ENCODE measurements at places on chromosomes 2 and 18. TPM values are rescaled to one million over a fixed set of nuclear protein-coding genes. Genes with fewer than 3 reads are reported as not detected.

- no peaks in the 10 kb centered on the region for H3K27me3 ChIP-seq
- peak overlapping the region; percentile 97 for H3K27ac ChIP-seq
- H3K4me3 ChIP-seq: peak overlapping the region; percentile 97
- H3K4me1 ChIP-seq: peaks cover 10% of the 10 kb centered on the region
- no peak for DNase-seq
Measured at GRCh38 chr2:171524018-171524401, 1.7 kb downstream of the CYBRD1 start.

GRCh38 chr2:239199041-239199768 lies 201.6 kb downstream of the HDAC4 start:
- H3K4me1 ChIP-seq: peaks cover 84% of the 10 kb centered on the region
- peak overlapping the region; percentile 76 for H3K27ac ChIP-seq
- H3K36me3 ChIP-seq: peaks cover 5% of the 10 kb centered on the region
- no peak overlapping the region for H3K4me3 ChIP-seq
- H3K27me3 ChIP-seq: no peaks in the 10 kb centered on the region

DNA sequence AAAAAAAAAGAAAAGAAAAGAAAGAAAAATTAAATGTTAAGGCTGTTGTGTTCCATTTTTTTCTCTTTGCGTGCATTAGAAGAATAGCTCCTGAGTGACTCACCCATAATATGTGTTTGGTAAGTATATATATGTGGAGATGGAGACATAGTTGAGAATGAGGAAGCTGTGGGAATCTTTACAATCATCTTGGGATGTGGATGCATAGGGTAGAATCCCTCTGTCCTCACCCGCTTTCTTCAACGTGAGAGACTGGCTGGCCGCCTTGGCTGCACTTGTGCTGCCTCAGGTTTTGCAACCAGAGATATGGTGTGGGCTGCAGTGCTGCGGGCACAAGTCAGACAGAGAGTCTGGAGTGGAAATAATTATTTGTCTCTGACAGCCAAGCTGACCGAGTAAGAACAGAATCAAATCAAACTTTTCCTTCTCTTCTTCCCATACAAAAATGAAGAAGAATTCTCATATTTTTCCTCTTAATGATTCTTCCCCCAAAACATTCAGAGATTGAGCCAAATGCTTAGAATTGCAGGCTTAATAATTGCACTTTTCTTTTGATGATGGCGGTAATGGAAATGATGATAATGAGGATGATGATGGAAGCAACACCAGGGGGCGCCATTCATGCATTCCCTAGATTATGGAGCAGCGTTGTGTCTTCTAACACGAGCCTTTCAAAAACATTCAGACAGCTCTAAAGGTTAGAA lies 48.5 kb downstream of the SERPINB7 start:
- DNase-seq: peak; percentile 55
- H3K4me3 ChIP-seq: no peak overlapping the region

Gene INHBB
- total RNA-seq: 24.3 TPM

Gene IL37
- not detected for total RNA-seq

Gene TEX44
- not detected for total RNA-seq

Data from tibial nerve (tissue), 4 donors.